ENCODE measurements at places on chromosomes 12 and 14.

DNA sequence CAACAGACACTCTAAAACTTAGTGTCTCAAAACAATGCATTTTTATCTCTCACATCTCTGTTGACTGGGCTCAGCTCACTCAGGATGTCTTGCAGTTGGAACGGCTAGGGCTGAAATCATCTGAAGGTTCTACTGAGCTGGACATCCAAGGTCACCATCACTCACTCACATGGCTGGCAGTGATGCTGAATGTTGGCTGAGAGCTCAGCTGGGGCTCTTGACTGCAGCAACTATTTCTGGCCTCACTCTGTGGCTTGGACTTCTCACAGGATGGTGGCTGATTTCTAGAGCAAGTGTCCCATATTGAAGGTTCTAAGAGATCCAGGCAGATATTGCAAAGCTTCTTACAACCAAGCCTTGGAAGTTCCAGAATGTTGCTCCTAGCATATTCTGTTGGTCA, 166.5 kb downstream of the ZFP36L1 start:
- H3K27me3 ChIP-seq = peaks cover 8% of the 10 kb centered on the region
- H3K36me3 ChIP-seq = no peaks in the 10 kb centered on the region
- no peak overlapping the region for H3K4me3 ChIP-seq
- no peak for DNase-seq
- H3K4me1 ChIP-seq = peaks cover 7% of the 10 kb centered on the region
- no peak overlapping the region for H3K27ac ChIP-seq

DNA sequence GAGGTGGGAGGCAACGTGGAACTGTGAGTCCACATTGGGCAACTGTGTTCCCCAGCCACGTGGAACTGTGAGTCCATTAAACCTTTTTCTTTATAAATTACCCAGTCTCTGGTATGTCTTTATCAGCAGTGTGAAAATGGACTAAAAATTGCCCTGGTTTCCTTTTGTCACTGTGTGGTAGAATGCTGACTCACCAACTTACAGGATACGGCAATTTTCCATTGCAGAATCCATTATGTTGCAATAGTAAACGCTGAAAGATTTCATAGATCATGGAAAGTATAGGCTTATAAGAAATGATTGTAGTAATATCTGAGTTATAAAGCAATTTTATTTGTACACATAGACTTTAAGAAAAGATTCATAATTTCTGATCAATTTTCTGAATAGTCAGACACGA, 93.0 kb downstream of the GTF2A1 start:
- H3K4me1 ChIP-seq = no peaks in the 10 kb centered on the region
- no peak overlapping the region for H3K27ac ChIP-seq
- no peak for DNase-seq

DNA sequence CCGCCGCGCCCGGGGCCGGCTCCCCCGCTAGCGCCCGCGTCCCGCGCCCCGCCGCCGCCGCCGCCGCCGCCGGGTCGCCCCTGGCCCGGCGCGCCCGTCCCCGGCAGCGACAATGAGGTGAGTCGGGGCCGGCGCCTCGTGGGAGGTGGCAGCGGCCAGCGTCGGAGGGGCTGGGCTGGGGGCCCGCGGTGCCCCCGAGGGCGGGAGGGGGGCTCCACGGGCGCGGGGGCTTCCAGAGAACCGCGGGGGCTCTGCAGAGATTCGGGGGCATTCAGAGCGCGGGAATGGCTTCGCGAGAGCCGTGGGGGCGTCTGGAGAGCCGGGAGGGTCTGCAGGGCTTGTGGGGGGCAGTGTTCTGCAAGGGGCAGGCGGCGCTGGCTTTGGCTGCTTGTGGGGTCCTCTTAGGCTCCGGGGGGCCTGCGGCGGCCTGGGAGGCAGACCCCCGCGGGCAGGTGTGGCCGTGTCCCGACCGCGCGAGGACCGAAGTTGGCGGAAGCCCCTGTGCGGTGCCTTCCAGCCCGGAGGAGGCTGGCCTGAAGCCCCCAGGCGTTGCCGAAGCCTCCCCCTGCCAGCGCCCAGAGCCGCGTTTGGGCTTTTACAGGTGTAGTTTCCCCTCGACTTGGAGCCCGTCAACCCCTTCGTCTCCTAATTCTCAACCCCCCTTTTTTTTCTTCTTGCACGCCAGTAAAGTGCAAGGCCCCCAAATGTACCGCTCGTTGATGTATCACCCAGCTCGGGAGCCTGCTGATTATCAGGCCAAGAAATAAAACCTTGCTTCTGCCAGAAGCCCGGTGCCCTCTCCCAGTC, 93.1 kb upstream of the EVL start:
- H3K4me3 ChIP-seq = peak overlapping the region; percentile 97
- H3K27ac ChIP-seq = peak overlapping the region; percentile 92
- H3K36me3 ChIP-seq = peaks cover 9% of the 10 kb centered on the region
- peaks cover 16% of the 10 kb centered on the region for H3K4me1 ChIP-seq
- H3K27me3 ChIP-seq = peaks cover 17% of the 10 kb centered on the region
- DNase-seq = peak; percentile 23

DNA sequence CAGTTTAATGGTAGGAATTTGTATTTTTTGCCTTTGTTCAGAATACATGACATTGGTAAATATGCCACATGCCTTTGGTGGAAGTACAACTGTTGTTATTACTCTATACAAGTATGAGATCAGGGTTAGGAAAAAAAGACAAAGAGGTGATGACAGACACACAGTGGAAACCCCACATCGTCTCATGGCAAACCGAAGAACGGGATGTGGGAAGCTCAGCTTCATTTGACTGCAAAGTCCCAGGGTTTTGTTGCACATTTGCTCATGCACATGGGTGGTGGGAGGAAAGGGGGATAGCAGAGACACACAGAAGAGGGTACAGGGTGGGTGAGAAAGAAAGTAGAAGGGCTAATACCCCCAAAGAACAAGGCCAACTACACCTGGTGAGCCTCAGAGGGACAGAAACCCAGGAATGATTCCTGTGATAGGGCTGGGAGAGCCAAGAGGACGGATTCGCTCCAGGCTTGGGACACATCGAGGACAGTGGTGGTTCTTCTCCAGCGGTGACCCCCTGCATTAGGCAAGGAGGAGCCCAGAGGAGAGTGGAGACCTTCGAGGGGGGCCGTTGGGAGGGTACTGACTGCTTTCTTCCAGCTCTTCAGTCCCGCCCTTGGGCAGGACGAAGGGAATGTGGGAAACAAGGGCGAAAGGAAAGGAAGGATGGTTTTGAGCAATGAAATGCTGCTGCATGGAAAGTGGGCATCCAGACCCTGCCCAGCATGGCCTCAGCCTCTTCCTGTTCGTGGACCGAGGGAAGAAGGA, 8.1 kb downstream of the VAMP1 start:
- no peak for DNase-seq
- H3K4me3 ChIP-seq = peak overlapping the region; percentile 26
- peaks cover 30% of the 10 kb centered on the region for H3K36me3 ChIP-seq
- peaks cover 52% of the 10 kb centered on the region for H3K4me1 ChIP-seq

DNA sequence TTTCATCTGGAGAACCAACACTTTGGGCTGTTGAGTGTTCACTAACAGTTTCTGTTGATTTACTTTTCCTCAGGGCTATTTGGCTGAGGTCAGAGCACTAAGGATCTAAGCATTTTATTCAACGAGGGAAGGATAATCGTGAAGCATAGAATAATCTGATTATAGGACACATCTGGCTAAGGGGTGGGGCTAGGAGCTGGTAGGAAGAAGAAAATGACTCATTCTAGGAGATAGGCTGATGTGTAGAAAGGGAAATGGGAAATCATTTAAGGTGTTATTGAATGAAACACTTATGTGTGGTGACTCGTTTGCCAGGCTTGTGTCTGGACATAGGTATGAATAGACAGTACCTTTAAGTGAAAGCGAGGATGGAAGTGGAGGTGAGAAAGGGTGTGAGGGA, 167.2 kb downstream of the ETNK1 start:
- no peaks in the 10 kb centered on the region for H3K4me1 ChIP-seq
- DNase-seq = no peak
- no peaks in the 10 kb centered on the region for H3K27me3 ChIP-seq
- no peak overlapping the region for H3K4me3 ChIP-seq
- no peak overlapping the region for H3K27ac ChIP-seq

DNA sequence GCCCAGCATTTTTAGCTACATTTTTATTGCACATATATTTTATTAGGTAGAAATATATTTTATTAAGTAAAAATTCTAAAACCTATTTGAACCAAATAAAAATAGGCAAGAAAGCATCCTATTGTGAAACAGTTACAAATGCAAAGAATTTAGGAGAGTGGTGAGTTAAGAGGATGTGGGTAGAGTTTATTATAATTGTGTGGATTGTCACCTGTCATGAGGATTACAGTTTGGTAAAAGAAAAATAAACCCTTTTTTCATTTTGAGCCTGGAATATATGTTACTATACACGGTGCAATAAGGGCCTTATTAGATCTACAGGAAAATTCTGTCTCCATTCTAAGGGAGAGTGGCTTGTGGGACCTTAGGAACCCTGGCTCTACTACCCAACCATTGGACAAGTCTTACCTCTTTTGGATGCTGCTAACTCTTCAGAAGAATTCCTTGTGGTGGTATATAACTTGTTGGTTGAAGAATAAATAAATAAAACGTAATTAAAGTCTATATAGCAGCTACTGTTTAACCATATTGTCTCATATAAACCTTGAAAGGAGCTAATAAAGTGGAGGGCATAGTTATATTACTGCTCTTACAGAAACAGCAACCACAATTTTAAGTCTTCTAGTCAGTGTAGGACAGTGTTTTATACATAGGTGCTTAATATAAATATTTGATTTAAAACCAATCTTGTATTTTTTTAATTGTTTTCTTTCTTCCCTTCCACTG, 67.8 kb downstream of the FGD4 start:
- no peak overlapping the region for H3K4me3 ChIP-seq
- H3K27ac ChIP-seq = no peak overlapping the region
- H3K4me1 ChIP-seq = no peaks in the 10 kb centered on the region
- peaks cover 8% of the 10 kb centered on the region for H3K27me3 ChIP-seq
- H3K36me3 ChIP-seq = peaks cover 11% of the 10 kb centered on the region

- no peak overlapping the region for H3K27ac ChIP-seq
- no peak overlapping the region for H3K4me3 ChIP-seq
- no peaks in the 10 kb centered on the region for H3K4me1 ChIP-seq
- H3K36me3 ChIP-seq = no peaks in the 10 kb centered on the region
- DNase-seq = no peak
Observed at GRCh38 chr14:20002319-20002718, 356 bp downstream of the OR4Q2 start.

DNA sequence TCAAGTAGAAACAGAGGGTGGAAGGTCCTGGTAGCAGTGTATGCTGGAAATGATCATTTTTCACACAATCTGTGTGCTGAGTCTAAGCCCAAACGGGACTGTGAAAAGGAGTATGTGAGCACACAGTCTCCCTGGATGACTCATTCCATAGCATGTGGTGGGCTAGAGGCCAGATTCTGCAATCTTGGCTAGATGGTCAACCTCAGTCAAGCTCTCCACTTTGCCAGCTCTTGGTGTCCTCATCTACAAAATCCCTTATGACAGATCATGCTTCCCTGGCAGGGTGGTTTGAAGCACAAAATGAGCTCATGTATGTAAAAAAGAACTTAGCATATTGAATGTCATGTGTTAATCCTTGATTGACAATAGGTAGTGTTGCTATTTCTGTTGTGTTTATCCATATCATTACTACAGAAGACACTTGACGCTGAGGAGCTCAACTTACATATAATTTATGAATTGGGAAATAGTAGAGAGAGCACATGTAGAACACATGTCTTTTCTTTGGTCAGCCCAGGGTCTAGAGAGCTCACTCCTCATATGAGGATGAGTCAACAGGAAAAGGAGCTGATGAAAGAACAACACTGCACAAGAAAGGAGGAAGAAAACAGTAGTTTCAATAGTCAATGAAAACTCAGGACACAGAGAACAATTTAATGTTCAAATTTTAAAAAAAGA, 517.5 kb downstream of the BCL11B start:
- DNase-seq = no peak
- peaks cover 3% of the 10 kb centered on the region for H3K27me3 ChIP-seq
- H3K4me1 ChIP-seq = no peaks in the 10 kb centered on the region
- H3K27ac ChIP-seq = no peak overlapping the region
- H3K4me3 ChIP-seq = no peak overlapping the region
- no peaks in the 10 kb centered on the region for H3K36me3 ChIP-seq

DNA sequence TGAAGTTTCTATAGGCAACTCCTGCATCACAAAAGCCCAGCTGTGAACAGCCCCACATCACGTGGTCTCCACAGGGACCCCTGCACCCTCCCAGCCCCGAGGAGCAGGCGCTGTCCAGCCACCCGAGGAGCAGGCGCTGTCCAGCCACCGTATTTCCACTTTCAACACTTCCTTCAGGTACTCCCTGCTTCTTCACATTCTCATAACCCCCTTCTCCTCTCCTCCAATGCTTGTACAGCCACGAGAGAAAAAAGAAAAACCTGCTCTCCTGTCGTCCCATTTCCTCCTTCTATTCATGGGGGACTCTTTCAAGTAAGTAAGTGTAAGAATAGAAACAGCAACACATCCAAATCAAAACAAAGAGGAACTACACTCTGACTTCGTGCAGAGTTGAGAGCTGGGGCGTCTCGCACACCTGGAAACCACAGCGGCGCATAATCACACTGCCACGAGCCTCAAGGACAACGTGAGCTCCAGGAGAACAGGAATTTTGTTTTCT, 11.9 kb downstream of the CDC42BPB start:
- H3K36me3 ChIP-seq = peaks cover 10% of the 10 kb centered on the region
- peak overlapping the region; percentile 63 for H3K4me3 ChIP-seq
- DNase-seq = no peak
- peak overlapping the region; percentile 40 for H3K27ac ChIP-seq
- H3K27me3 ChIP-seq = peaks cover 4% of the 10 kb centered on the region

GRCh38 chr12:132227782-132228475, 83.7 kb downstream of the NOC4L start:
- no peak overlapping the region for H3K4me3 ChIP-seq
- peaks cover 10% of the 10 kb centered on the region for H3K27me3 ChIP-seq
- no peaks in the 10 kb centered on the region for H3K36me3 ChIP-seq
- DNase-seq = no peak

- H3K4me3 ChIP-seq = no peak overlapping the region
- H3K27me3 ChIP-seq = no peaks in the 10 kb centered on the region
- H3K36me3 ChIP-seq = peaks cover 3% of the 10 kb centered on the region
- DNase-seq = no peak
- H3K4me1 ChIP-seq = peaks cover 25% of the 10 kb centered on the region
Observed at GRCh38 chr12:65532764-65533163, 254.3 kb downstream of the MSRB3 start.

DNA sequence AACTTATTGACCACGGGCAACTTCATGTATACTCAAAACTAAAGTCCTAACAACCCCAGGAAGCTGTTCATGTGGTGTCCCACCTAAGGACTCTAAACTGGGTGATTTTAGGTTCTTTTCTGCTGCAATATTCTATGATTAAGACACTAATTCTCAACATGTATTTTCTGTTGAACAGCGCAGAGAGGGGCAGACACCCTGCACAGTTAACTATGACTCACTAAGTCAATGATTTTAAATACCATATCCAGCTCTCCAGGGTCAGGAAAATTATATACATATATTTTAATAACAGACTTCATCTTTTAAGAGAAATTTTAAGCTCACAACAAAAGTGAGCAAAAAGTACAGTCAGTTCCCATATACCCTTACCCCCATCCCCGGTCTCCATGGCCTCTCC, 85.0 kb downstream of the FOXN3 start:
- H3K4me3 ChIP-seq = no peak overlapping the region
- H3K27ac ChIP-seq = no peak overlapping the region
- H3K36me3 ChIP-seq = peaks cover 19% of the 10 kb centered on the region
- peaks cover 9% of the 10 kb centered on the region for H3K27me3 ChIP-seq
